Dermis blood vessel endothelial cell (primary cell): ENCODE measurements at places on chromosomes 4 and X.

GRCh38 chr4:19005211-19005610 lies 983.7 kb upstream of the LCORL start:
- DNase-seq = no peak

- no peak for DNase-seq
Measured at GRCh38 chr4:169219440-169219839, 51.3 kb downstream of the SH3RF1 start.

GRCh38 chr4:173195109-173195508 lies 26.5 kb downstream of the GALNT7 start:
- no peak for DNase-seq

- DNase-seq = peak; percentile 76
Measured at GRCh38 chrX:71098302-71098701, 2.7 kb downstream of the FOXO4 start.

- no peak for DNase-seq
Measured at GRCh38 chrX:57607295-57608187, 15.7 kb downstream of the ZXDB start.

DNA sequence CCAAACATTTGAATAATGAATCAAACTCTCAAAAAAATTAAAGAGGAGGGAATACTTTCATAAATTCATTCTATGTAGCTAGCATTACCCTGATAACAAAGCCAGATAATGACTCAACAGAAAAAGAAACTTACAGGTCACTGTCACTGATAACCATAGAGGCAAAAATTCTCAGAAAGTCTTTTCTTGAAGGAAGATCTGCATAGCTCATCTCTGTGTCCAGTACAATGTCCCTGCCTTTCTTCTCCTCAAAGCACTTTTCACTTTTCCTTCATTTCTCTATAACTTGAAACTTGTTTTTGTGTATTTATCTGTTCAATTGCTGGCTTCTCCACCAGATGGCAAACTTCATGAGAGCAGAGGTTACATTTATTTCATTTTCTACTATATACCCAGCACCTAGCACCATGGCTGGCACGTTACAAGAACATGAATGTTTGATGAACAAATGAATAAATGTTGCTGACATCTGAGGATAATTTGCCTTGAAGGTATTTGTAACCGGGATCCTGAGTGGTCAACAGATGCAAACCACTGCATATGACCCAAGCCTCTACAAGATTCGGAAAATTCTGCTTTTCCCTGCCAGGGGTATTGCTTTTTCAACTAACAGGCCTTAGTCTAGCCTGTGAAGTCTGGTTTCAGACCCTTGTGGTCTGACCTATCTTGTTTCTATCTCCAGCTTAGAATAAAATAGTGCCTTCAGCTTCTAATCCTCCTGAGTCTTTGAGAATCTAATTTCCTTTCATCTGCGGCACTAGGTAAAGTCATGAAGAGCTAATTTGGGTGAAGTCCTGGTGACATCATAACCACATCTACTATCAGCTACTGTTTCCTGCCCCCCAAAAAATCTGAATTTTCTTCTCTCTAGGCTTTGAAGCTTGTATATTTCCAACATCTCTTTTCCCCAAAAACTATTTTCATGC lies 52.5 kb upstream of the ANTXR2 start:
- DNase-seq = peak; percentile 53

GRCh38 chr4:52641854-52642563 lies 17.1 kb downstream of the USP46 start:
- DNase-seq = peak; percentile 67

GRCh38 chr4:17120761-17121160 lies 222.3 kb upstream of the LDB2 start:
- DNase-seq = no peak

DNA sequence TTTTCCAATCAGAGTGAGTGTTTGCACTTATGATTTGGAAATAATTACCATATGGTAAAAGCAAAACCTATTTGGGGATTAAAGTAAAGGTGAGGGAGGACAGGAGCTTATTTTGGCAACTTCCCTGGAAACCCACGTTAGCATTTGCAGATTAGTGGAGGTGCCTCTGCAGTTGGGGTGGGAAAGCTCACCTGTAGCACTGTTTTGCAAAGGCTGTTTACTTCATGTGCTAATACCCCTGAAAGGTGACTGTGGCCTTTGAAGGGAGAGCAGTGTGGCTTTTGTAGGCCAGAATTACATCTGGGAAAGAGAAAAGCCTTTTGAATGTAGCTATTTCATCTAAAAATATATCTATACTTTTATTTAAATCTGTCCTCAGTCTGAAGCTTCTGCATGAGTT lies 9.4 kb downstream of the SUPT20HL1 start:
- no peak for DNase-seq

DNA sequence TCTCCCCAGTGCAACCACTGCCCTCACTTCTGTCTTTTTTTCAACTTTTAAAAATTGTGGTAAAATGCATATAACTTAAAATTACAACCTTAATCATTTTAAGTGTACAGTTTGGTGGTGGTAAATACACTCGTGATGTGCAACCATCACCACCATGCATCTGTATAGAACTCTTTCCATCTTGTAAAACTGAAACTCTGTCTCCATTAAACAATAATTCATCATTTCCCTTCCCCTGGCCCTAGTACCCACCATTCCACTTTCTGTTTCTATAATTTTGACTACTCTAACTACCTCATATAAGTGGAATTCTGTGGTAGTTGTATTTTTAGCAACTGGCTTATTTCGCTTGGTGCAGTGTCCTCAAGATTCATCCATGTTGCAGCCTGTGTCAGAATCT lies 6.8 kb upstream of the CTBP1 start:
- DNase-seq = no peak

DNA sequence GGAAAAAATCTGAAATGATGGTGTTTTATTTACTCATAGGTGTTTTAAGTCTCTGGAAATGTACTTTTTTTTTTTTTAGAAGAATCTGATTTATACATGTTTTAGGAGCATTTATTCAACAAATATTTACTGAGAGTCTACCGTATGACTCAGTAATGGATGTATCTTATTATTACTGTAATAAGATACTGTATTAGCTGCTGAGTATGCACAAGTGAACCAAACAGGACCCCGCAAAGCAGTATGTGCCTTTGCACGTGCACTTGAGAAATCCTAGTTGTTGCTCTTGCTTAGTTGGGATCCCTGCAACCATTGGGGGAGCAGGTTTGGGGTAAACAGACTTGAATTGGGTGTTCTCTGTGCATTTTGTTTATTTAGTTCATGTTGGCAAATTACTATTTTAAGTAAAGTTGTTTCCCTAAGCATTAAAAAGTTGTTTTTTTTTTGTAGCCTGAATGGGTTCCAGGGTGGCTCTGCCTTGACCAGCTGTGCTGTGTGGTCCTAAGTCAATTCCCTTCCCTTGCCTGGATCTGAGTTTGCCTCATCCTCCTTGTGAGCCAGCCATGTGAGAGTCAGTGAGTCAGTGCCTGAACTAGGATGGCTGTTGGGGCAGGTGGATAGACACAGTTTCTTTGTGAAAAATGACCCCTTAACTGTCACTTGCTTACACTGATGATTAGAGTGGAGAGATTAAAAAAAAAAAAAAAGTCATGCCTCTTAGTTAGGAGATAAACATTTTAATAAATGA lies 27.7 kb downstream of the DCUN1D4 start:
- DNase-seq = no peak

GRCh38 chr4:94728056-94728766 lies 29.5 kb upstream of the BMPR1B start:
- no peak for DNase-seq

DNA sequence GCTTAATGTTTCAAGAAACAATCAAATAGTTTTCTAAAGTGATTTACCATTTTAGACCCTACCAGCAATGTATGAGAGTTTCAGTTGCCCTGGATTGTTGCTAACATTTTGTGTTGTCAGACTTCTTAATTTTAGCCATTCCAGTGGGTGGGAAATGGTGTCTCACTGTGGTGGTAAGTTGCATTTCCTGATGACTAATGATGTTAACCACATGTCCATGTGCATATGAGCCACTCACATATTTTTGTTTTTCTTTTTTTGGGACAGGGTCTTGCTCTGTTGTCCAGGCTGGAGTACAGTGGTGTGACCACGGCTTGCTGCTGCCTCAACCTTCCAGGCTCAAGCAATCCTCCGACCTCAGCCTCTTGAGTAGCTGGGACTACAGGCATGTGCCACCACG lies 48.3 kb downstream of the MED28 start:
- DNase-seq = no peak

DNA sequence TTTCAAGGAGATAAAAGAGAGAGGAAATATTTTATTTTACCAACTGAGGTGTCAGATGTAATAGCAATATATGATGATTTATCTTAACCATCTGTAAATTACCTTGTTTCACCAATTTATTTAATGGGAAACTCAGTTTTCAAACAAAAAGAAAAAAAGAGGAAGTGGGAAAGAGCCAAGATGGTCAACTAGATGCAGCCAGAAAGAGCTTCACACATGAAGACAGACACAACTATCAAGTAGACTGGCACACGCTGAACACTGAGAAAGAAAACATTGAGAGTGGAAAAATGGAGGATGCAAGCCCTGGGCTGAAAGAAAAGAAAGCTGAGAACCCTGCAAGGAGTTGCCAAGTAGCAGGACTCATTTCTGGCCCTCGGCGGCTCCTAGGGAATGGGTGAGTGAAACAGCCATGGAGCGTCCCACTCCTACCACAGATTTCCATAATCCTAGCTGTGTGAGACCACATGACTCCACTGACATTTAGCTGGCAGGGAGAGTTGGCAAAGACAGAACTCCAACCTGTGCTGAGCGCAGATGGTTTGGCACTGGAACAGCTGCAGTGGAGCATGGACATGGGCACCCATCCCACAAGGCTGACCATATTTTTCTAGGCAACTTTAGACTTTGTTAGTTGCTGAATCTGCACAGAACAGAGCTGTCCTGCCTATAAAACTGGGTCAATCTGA lies 409.3 kb downstream of the FAM47B start:
- DNase-seq = no peak

DNA sequence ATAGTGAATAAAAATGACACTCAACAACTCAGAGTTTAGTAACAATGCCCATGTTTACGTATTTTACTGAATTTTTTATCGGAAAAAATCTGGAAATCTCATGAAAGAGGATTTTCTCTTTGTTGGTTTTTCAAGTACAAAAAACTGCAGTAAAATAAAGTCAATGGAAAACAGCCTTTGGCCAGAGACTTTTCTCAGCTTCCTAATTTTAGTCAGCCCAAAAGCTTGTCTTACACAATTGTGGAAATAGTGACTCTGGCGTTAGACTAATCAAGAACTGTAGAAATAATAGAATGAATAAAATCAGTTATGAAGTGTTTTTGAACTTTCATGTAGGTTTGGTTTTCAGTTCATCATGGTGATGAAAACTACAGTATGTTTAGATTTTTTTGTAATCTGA lies 234.7 kb downstream of the DKK2 start:
- DNase-seq = no peak

DNA sequence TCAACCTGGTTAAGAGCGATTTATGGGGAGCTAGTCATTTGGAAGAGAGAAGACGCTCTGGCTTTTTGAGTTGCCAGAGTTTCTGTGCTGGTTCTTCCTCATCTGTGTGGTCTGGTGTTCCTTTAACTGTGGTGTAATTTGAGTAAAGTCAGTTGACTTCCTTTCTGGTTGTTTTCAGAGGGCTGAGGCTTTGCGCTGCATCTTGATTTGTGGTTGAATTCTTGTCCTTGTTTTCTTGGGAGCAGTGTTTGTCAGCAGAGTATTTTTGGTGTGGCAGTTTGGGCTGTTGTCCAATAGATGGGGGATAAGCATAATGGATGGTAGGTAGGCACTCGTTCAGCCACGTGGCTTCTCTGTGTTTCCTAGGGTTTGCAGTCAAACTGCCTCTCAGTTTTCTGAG lies 2143.2 kb upstream of the TENM3 start:
- DNase-seq = no peak

DNA sequence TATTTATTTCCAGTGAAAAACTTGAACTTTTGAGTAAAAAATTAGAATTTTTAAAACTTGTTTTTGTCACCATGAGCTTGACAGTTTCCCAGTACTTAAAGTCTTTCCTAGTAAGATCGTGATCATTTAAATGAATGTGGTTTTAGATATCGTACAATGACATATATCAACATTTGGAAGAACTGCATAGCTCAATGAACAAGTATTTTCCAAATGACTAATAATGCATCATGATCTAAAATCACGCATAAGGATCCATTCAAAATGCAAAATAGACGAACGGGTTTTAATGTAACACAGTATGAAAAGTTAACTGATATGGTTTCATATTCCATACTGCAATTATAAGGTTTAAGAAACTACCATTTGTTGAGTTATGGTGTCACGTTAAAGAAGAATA lies 4.1 kb upstream of the NDNF start:
- no peak for DNase-seq

DNA sequence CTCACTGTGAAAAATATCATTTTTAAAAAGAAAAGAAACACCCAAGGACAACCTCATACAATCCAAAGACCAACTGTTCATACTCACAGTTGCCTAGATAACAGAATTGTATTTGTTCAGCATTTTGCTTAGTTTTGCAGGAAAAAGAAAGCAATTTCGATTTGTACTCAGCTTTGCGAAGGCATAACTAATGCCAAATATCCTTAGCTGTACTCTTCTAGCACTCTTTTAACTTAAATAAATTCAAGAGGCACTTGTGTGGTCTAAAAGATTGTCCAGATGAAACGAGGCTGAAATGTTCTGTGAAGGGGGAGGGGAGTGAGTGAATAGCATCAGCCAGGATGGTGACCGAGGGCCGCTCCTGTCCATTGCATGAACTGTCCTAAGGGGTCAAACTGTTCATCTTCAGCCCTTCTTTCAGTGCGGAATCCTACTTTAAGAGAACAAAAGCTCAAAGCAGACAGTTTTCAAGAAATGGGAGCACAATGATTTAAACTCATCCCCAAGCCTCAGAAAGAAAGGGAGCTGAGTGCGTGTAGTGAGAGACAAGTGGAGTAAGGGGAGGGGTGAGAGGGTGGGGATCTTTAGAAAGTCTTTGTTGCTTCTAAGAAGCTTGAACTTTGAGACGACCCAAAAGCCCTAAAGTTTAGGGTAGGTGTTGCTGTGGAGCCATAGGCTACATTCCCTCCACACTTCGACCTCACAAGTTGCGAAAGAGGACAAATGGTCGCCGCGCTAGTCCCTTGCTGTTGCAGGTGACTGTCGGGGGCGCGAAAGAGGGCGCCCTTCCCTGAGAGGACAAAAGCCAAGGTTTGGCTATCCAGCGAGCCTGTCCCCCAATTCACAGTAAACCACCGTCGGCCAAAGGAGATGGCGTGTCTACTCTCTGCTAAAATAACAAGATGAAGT lies 4.0 kb upstream of the NEUROG2 start:
- DNase-seq = no peak

DNA sequence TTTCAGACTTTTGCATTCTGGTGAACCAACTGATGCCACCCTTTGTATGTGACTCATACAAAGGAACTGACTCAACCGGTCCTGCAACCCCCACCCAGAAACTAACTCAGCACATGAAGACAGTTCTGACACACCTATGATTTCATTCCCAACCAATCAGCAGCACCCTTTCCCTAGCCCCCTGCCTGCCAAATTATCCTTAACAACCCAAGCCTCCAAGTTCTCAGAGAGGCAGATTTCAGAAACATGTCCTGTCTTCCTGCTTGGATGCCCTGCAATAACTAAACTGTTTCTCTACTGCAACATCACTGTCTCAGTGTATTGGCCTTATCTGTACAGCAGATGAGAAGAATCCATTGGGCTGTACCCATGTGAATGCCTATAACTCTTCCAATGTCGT lies 284.7 kb downstream of the CAMK2D start:
- DNase-seq = peak; percentile 1
